ENCODE measurements at places on chromosomes 7 and 10. TPM values are rescaled to one million over a fixed set of nuclear protein-coding genes. Genes with fewer than 3 reads are reported as not detected.

- no peak for DNase-seq
Observed at GRCh38 chr7:101129603-101130117, 2.8 kb downstream of the SERPINE1 start.

GRCh38 chr10:75776738-75777504, 345.5 kb downstream of the LRMDA start:
- no peak for DNase-seq

GRCh38 chr7:128168667-128169210, 72.3 kb upstream of the LEP start:
- no peak for DNase-seq

DNA sequence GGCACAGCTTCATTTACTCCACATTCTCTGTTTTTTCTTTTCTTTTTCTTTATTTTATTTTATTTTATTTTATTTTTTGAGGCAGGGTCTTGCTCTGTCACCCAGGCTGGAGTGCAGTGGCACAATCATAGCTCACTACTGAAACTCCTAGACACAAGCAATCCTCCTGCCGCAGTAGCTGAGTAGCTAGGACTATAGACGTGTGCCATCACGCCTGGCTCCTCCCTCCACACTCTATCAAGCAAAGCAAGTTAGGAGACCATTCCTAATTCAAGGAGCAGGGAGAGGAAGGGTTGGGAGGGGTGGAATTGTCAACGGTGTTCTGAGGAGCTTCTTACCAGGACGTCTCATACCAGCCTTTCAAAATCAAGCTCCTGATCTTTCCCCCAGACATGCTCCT, 52.4 kb downstream of the OAT start:
- DNase-seq, result no peak

DNA sequence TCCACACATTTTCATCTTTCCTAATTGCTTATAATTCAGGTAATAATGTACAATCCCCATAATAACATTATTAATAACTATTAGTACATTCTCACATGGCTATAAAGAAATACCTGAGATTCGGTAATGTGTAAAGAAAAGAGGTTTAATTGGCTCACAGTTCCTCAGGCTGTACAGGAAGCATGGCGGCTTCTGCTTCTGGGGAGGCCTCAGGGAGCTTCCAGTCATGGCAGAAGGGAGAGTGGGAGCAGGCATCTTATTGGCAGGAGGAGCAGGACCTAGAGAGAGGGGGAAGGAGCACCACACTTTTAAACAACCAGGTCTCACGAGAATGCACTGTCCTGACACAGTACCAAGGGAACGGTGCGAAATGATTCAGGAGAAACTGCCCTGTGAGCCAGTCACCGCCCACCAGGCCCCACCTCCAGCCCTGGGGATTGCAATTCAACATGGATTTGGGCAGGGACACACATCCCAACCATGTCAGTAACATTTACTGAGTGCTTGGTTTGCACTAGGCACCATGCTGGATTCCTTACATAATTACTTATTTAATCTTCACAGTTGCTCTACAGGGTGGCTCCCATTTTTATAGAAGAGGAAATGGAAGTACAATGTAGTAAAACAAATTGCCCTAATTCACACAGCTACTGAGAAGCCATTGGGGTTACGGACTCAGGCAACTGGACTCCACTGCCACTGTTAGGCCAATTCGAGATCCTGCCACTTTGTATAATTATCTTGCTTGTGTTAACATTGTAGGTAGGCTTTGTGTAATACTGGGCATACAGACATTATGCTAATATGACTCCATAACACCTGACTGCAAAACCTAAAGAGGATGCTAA, 8.7 kb upstream of the ESYT2 start:
- no peak for DNase-seq

GRCh38 chr7:136998495-136998894, 130.0 kb downstream of the CHRM2 start:
- no peak for DNase-seq

GRCh38 chr10:106380706-106381105, 783.8 kb downstream of the SORCS1 start:
- no peak for DNase-seq

- no peak for DNase-seq
Observed at GRCh38 chr10:43897765-43898419, 249.2 kb upstream of the ZNF32 start.

GRCh38 chr10:68900427-68901104, 549 bp upstream of the DDX50 start:
- no peak for DNase-seq

- no peak for DNase-seq
Observed at GRCh38 chr7:78260826-78261225, 462.3 kb downstream of the PHTF2 start.

DNA sequence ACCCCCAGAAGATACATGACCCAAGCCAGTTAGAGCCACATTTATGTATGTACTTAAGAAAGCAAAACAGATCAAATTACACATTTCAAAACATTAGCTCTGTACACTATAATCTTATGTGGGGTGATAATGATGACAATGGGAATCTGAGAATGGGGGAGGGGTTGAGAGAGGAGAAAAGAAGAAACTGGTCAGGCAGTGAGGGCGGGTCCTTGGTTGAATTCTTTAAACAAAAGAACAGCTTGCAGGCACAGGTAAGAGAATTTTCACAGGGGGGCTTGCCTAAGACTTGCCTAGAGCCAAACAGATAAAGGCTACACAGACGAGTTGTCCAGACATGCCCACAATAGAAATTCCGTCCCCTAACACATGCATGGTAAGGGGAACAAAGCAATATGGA, 76.8 kb upstream of the PTER start:
- DNase-seq, result no peak

- no peak for DNase-seq
Observed at GRCh38 chr10:114973306-114973705, 35.3 kb downstream of the TRUB1 start.

DNA sequence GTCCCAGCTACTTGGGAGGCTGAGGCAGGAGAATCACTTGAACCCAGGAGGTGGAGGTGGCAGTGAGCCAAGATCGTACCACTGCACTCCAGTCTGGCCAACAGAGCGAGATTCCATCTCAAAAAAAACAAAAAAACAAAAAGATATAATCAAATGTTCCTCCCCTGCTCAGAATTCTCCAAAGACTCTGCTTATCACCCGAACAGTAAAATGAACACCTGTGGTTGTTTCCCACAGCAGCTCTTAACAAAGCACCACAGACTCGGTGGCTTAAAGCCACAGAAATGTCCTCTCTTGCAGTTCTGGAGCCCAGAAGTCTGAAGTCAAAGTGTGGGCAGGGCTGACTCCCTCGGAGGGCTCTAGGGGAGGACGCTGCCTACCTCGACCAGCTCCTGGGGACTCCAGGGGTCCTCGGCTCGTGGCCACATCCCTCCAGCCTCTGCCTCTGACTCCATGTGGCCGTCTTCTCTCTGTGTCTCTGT, 4.1 kb upstream of the INTS1 start:
- no peak for DNase-seq

- DNase-seq, result no peak
Observed at GRCh38 chr7:157007470-157008066, 2.9 kb downstream of the MNX1 start.

DNA sequence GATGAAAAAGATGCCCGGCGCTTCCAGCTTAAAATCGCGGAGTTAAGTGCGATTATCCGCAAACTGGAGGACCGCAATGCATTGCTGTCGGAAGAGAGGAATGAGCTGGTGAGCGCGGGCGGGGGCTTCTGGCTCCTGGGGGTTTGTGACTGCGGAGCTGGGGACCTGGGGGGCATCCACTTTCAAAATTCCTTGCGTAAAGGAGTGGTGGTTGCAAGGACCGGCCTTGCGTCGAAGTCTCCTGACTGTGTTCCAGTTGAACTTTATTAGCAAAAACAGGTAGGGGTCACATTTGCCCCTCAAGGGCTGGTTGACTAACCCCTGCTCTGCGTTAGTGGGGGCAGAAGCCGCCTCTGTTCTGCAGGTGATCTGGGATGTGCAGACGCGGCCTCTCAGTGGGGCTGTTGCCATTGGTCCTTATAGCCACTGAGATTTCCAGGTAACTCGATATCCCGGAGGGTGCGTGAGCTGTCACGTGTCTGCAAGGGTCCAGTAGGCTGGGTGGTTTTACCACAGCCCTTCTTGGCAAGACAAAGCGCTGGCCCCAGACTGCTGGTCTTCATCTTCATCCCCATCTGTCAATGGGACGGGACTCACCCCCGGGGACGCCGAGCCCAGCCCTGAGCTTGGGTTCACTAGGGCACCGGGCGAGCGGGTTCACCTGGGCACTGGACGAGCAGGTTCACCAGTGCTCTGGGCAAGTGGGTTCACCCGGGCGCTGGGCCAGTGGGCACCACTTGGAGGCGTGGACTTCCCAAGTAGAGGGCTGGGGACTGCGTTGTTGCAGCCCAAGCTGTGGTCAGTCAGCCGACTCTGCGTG, 51.5 kb upstream of the DPYSL4 start:
- DNase-seq, result no peak

- DNase-seq, result no peak
Observed at GRCh38 chr7:153832160-153832559, 220.0 kb upstream of the DPP6 start.

DNA sequence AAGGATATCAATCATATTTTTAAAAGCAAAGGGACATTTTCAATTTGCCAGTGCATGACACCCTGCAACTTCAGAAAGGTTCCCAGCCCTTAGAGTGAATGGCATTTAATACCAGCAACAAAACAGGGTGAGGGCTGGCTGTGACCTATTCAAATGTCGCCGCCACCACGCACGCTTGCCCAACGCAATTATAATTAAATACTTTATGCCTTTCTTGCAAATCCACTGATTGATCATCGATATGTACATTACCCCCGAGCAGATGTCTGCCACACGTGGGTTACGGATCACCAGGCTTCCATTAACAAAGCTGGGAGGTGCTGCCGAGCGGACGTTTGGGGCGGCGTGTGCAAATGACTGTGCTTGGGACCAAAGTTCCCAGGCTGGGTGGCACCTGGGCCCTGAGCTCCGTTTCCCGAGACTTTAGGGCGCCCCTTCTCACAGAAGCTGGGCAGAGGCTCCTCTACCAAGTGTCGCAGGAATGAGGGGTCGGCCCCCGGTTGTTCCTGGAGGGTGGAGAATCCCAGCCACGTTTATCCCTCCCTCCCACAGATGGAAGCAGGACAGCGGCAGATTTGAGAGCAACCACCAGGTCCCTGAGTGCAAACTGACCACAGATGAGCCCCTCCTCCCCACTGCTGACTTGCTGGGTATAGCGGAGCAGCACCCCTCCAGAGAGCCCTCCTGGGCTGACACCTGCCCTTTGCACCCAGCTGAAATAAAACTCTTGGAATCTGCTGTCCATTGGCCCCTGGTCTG, 3.9 kb downstream of the FOXL3 start:
- DNase-seq, result no peak

The PALD1 gene
- total RNA-seq, result not detected

The NXPH1 gene
- not detected for total RNA-seq

The POU6F2 gene
- total RNA-seq, result not detected

The PRPS1L1 gene
- total RNA-seq, result not detected

The PON1 gene
- total RNA-seq, result not detected

The COMTD1 gene
- 21.1 TPM for total RNA-seq

Data from CD4-positive, CD25-positive, alpha-beta regulatory T cell (primary cell).